ENCODE measurements at places on chromosomes 2 and 18.

- DNase-seq, result no peak
Observed at GRCh38 chr18:9653390-9653789, 39.0 kb upstream of the PPP4R1 start.

GRCh38 chr2:32719430-32719829 lies 91.6 kb downstream of the TTC27 start:
- no peak for DNase-seq

- DNase-seq, result no peak
Observed at GRCh38 chr18:8932866-8933265, 169.6 kb upstream of the NDUFV2 start.

GRCh38 chr2:208086029-208086428 lies 38.3 kb downstream of the CRYGD start:
- no peak for DNase-seq

DNA sequence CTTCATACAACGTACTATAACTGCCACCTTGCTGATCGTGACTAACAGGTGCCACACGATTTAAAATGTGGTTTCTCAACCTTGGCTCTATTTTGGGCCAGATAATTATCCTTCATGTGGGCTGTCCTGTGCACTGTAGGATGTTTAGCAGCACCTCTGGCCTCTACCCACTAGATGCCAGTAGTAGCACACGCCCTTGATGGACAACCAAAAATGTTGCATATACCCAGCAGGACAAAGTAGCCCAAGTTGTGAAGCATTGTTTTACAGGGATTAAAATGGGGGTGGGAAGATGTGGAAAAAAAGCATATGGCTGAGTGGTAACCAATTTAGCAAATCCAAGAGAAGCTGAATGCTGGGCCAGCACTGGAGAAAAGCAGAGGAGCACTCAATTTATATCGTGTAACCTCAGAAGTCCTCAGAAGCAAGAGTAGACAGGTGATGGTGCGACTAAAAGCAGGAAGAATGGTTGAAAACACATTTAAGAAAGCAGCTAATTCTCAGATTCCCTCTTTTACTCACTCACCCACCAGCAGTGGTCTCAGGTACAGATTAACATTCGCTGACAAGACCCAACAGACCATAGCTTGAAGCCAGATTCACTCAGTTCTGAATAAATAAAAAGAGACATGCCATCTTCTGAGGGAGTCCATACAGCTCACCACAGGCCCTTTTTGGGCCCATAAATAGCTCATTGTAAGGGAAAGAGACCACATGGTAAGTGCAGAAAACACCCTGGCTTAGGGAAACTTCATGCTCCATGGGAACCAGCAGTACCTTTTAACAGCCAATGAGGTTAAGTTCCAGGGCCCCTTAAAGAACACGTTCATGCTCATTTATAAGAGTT lies 50.6 kb downstream of the RAPH1 start:
- DNase-seq, result no peak

GRCh38 chr2:46356991-46357390 lies 59.8 kb downstream of the EPAS1 start:
- no peak for DNase-seq

- no peak for DNase-seq
Observed at GRCh38 chr18:10121786-10122515, 208.1 kb downstream of the VAPA start.

- no peak for DNase-seq
Observed at GRCh38 chr2:103174711-103175110, 412.9 kb downstream of the TMEM182 start.

DNA sequence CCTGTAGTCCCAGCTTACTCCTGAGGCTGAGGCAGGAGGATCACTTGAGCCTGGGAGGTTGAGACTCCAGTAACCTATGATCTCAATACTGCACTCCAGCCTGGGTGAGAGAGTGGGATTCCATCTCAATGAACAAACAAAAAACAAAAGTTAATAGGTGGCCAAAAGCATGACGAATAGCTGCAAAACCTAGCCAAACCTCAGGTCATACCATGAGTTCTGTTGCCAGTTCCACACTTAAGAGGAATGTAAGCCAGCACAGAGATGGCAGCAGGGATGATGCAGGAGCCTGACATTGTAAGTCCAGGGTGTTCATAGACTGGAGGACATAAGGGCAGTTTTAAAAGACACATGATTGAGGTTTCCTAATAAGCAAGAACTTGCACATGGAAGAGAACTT lies 55.3 kb upstream of the RMDN2 start:
- DNase-seq, result no peak

DNA sequence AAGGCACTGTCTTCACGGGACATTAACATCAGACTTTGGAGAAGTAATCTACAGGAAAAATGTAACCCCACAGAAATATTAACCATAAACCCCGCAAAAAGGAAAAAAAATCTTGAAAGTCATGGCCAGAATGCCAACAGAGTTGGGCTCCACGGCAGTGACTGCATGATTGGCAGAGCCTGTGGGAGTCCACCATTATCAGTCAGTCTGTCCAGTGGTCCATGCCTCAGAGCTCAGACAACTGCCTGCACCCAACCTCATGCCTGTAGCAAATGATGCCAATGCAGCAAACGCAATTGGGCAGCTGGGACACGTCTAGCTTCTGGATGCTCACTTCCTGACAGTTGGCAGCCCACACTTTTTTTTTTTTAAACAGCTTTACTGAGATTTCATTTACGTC lies 5.1 kb upstream of the PPIG start:
- DNase-seq, result no peak

- no peak for DNase-seq
Observed at GRCh38 chr2:118055512-118056164, 32.6 kb upstream of the INSIG2 start.

- no peak for DNase-seq
Observed at GRCh38 chr2:205495819-205496218, 186.5 kb upstream of the NRP2 start.

DNA sequence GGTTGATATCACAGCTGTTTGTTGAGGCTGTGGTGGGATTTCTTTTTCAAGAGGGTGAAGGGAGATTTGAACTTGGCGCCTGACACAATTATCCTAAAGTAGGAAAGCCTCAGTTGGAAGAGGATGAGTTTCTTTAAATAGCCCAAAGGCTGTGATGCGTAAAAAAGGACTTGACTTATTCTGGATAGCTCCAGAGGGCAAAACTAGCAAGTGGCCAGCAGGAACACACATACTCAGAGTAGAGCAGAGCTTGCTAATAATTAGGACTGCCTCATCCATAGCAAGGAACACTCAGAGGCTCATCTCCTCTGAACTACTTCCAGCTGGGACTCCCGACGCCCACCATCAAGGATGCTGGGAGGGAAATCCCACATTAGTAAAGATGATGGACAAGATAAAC lies 74.0 kb downstream of the AFF3 start:
- DNase-seq, result no peak

GRCh38 chr2:18500333-18500732 lies 60.1 kb downstream of the RDH14 start:
- no peak for DNase-seq

DNA sequence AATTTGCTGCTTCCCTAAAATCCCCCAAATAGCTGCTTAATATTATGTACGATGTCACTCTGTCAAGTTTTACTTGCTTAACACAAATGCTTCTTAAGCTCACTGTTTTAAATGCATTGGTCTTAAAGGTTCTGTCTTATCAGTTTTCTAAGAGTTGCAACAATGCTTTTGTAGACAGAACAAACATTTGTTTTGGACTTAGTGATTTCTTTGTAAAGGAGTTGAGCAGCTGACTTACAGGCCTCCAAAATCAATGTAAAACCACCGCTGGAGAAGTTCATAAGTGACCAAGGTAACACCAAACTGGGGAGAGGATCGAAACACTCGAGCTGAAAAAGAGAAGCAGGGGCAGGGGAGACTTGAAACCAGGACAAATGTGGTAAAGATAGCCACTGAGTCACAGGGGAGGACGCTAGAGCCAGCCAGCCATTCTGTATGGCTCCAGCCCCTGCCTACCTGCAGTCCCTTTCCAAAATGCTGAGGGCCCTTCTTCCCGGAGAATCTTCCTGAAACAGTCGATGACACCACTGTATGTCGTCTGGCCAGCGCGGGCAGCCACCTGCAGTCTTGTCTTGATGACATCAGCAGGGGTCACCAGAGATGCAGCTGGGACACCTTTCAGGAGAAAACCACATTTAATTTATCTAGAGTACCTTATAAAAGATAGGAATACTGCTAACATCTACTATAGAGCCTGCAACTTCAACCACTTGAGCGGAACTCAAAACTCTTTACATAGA lies 100.2 kb downstream of the DYNC1I2 start:
- no peak for DNase-seq

- no peak for DNase-seq
Observed at GRCh38 chr2:79770926-79771325, 258.1 kb downstream of the CTNNA2 start.

GRCh38 chr2:105660489-105660888 lies 84.2 kb upstream of the NCK2 start:
- no peak for DNase-seq

DNA sequence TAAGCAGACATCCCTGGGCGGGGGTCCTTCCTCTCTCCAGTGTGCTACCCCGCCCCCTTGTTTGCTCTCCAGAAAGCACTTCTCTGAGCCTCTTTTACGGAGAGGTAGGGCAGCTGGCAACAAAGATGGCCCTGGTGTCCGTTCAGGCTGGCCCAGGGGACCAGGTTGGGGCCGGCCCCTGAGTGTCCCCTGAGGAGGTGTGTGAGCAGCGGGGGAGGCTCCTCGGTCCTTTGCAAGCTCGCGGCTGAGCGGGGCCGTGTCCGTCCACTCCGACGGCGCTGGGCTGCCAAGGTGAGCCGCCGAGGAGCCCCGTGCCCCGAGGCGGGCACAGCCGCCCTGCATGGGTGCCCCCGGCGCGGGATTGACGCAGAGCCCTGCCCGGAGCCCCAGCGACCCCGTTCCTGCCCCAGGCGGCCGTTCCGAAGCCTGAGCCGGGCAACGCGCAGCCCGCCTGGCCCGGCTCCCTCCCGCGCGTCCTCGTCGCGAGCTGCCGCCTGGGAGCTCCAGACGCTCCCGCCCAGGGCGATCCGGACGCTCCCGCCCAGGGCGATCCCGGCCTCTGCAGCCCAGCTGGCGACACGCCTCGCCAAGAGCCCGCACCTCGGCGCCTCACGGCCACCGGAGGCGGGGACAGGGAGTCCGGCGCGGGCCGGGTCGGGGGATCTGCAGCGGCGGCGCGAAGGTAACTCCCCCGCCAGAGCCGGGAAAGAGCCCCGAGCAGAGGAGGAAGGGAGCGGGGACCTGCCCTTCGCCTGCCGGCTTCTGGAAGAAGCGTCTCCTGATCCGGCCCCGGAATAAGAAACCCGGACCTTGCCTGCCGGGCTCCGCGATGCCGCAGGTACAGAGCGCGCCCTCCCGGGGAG lies at the start of gene PROKR1:
TSS of gene PROKR1 (plus strand) at position 569 of the 863 bp plus-strand sequence. CDS start 2,243 bp downstream, outside the sequence.
- peak; percentile 81 for DNase-seq

DNA sequence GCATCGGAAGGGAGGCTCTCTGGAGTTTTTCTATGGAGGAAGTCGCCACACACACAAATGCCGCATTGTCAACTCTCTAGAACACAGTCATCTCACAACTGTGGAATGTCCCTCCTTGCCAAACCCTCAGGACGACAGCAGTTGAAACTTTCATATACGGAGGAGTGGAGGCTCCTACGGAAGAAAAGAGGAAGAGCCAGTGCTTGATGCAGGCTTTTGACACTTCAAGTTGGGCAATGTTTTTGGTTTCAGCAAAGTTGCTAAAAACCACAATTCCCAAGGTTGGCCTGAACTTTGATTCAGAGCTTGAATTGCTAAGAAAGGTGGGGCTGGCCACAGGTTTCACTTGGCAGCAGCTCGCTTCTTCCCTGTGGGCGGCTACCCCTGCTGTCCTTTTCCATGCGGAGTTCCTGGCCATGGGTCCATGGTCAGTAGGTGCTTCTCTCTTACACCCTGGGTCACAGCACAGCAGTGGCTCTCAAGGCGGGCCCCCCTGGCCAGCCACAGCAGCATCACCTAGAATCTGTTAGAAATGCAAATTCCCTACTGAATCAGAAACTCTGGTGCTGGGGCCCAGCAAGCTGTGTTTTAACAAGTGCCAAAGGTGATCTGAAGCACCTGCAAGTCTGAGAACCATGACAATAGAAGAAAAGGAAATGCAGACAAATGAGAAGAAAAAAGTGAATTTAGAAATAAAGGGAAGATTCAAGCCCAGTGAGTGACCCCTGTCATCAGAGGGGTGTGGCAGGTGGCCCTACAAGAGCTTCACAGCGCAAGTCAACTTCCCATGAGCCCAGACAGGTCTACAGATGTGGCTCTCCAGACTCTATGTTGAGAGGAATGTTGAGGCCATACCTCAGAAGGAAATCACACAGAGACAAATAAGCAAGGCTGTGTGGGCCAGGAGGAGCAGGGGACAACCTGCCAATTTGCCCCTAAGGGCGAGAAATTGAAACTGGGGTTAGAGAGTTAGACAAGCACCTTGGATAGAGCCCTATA lies 856.4 kb downstream of the RNF144A start:
- no peak for DNase-seq

- DNase-seq, result no peak
Observed at GRCh38 chr18:44065206-44065605, 615.5 kb upstream of the SETBP1 start.

GRCh38 chr2:70551167-70551566 lies 2.5 kb downstream of the TGFA start:
- no peak for DNase-seq

- peak; percentile 10 for DNase-seq
Observed at GRCh38 chr2:109387778-109388469, 225.8 kb downstream of the SEPTIN10 start.

- peak; percentile 75 for DNase-seq
Observed at GRCh38 chr18:78679031-78679430, 300.6 kb upstream of the SALL3 start.

GRCh38 chr2:190986221-190986953 lies 27.6 kb downstream of the STAT1 start:
- DNase-seq, result no peak

All from posterior vena cava (tissue), 2 donors.